ENCODE measurements at places on chromosomes 16 and 17. TPM values are rescaled to one million over a fixed set of nuclear protein-coding genes. Genes with fewer than 3 reads are reported as not detected.
A peak's percentile ranks its signal among the peaks of the same experiment; 100 is the strongest.

DNA sequence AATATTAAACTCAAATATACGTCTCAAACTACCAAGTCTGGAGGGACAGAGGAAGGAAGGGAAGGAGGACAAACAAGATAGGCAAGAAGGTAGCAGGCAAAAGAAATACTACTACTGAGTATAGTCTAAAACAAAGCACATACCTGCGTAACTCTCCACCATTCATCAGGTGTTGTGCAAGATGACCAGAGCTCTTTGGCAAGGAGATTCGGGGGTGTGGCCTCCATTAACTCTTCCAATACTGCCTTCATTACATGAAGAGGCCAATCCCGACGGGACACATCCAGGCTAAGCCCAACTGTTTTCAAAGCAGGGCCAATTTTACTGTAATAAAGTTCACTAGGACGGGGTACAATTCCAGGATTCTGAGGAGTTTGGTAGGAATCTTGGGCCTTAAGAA, 38.2 kb upstream of the ARL6IP1 start:
- DNase-seq, result no peak

The TNS4 gene
- total RNA-seq, result not detected

The EVPLL gene
- not detected for total RNA-seq

The CIBAR2 gene
- total RNA-seq, result 0.41 TPM

DNA sequence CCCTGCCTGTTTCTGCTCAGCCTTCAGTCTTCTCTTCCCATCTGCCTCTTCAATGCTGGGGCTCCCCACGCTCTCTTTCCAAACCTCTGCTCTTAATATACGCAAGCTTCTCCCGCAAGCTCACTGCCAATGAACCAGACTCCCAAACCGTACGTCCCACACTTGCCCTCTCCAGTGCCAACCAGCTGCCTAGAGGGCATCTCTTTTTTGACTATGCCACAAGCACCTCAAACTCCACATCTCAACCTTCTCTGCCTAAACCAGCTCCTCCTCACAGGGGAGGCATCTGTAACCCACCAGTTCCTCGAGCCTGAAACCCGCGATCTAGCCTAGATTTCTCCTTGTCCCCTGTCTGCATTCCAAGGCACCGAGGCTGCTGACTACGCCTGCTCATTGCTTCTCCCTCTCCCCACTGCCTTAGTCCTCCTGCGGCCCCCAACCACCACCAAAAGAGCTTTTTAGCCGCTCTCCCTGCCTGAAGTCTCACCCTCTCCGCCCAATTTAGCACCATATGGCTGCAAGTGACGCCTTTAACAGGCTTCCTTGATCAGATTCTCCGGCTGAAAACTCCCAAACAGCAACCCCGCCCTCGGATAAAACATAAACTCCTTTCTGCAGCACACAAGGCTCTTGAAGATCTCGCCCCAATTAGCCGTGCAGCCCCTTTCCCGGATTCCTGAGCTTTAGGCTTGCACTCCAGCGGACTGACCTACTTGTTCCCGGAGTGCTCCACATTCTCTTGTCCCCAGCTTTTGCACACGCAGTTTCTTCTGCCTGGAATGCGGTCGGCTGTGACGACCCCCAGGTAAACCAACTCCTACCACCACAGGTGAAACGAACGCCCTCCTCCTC, 1.5 kb downstream of the GGA2 start:
- no peak for DNase-seq

DNA sequence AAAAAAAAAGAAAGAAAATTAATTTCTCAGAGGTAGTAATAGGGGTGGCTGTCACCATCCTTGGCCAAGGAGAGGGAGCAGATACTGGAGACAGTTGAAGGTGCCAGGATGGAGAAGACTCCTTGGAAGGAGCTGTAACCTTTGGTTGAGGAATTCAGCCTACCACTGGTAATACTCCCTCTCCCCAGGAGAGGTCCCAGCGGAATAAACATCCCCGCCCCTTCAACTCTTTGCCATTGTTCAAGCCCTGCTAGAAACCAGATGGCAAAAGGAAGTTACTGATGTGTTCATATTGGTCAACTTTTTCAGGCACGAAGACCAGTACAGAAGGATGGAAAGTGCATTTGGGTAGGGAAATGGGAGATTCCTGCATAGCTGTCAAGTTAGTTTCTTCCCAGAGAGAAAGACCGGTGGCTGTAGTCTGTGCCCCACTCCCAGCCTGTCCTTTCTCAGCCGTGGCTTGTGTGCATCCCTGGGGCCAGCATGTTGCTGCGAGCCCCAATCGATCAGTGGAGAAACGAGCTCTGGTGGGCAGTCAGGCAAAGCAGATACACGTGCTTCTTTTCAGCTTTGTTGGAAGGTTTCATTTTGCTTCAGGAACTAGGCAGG, 612.1 kb downstream of the MAF start:
- no peak for DNase-seq

DNA sequence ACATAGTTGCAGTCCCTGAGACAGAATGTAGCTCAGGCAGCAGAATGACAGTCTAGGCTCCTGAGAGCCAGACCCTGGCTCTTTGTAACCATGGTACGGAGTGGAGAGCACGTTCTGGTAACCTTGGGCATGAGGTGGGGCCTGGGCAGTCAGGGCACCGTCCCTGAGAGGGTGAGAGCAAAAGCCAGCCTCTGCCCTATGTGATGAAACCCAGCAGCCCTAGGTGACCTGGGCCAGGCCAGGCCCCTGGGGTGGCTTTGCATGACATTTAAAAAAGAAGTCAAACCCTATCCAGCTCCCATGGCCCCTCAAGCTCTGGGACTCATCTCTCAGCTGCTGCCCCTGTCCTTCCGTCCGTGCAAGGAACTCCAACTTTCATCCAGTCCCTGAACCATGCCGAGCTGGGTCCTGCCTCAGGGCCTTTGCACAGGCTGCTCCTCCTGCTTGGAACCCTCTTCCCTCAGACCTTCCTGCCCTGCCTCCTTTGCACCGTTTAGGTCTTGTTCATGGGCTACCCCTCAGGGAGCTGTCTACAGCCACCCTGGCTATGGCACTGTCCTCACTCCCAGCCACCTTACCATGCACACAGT, 188.6 kb downstream of the NTN1 start:
- no peak for DNase-seq

The RRAD gene
- total RNA-seq, result 2.4 TPM

The SCN4A gene
- total RNA-seq, result not detected

- no peak for DNase-seq
Measured at GRCh38 chr16:22316411-22316811, 19.2 kb downstream of the POLR3E start.

GRCh38 chr16:87959391-87959990, 8.3 kb downstream of the BANP start:
- DNase-seq, result no peak

The OR1F1 gene
- 0.41 TPM for total RNA-seq

- no peak for DNase-seq
Measured at GRCh38 chr16:47470211-47470610, 9.1 kb downstream of the PHKB start.

GRCh38 chr17:31318298-31318801, 3.1 kb downstream of the EVI2A start:
- no peak for DNase-seq

The INTS2 gene
- 26.5 TPM for total RNA-seq

The C17orf78 gene
- not detected for total RNA-seq

DNA sequence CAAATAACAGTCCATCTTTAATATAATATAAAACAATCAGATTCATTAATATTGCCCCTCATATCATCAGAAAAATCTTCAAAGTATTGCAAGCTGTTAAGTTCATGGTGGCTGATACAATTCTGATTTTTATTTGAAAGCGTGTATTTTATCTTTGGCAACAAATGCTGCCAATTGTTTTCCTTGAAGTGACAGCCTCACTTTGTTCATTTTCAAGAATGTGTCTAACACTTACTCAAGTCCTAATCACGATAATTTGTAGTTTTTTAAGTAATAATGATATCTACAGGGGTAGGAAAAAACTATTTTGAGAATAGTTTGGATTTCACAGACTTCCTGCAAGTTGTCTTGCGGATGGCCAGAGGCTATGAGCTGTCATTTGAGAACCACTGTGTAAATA, 75.8 kb downstream of the HS3ST3B1 start:
- no peak for DNase-seq

GRCh38 chr16:74468807-74469525, 47.7 kb upstream of the CLEC18B start:
- no peak for DNase-seq

DNA sequence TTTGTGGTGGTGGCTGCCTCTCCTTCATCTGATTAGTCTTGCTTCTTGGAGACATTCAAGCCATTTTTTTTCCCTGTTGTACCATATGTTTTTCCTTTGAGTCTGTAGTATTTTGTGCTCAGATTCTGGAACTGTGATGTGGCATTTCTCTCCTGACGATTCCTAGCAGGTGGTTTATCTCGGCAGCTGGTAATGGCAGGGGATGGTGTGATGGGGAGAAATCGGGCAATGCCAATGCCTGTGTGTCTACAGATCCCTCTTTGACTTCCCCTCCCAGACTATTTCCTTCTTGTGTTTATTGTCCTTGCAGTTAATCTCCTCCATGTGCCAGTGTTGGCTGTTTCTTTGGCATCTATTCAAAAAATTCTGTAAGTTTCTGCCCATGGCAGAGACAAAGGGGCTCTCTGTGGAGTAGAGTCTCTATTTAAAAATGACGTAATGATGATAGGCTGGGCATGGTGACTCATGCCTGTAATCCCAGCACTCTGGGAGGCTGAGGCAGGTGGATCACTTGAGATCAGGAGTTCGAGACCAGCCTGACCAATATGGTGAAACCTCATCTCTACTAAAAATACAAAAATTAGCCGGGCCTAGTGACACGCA, 90.2 kb upstream of the ERCC4 start:
- no peak for DNase-seq

DNA sequence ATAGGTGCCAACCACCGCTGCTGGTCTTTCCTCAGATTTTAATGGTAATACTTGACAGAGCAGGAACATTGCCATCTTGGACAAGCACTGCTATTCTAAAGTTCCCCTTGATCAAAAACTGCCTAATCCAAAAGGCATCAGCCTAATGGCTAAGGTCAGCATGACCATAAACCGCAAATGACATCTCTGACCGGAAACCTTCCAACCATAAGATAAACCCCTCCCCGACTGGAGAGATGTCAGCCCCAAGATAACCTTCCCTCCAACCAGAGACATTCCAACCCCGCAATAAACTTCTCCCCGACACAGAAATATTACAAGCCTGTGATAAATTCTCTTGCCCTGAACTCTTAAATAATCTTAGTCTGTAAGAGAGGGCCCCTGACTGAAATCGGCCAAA, 7.4 kb upstream of the DHX40 start:
- no peak for DNase-seq

GRCh38 chr16:76081967-76082366, 195.2 kb upstream of the CNTNAP4 start:
- no peak for DNase-seq

- DNase-seq, result no peak
Measured at GRCh38 chr16:19940195-19940594, 55.5 kb upstream of the GPRC5B start.

DNA sequence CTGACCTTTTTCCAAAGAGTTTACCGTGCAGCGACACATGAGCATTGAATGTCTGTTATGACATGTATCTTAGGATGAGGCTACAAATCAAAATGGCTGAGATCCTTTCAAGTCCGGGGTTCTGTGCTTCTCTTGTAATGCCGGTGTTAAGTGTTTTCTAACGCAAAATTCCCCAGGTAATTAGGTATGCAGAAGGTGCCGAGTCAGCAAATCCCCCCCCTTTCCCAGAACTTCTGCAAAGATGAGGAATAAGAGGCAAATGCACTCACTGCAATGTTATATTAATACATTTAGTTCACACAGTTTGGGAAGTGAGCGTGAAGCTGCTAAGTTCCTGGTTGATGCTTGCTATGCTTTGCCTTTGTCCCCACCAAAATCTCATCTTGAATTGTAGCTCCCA, 36.3 kb upstream of the MLYCD start:
- no peak for DNase-seq

- no peak for DNase-seq
Measured at GRCh38 chr17:19762515-19762961, 14.4 kb upstream of the ALDH3A1 start.

GRCh38 chr17:74790161-74791058, 14.3 kb upstream of the NAT9 start:
- no peak for DNase-seq

- DNase-seq, result no peak
Measured at GRCh38 chr17:38746004-38746848, 1.9 kb downstream of the PCGF2 start.

The ABCC11 gene
- total RNA-seq, result 0.41 TPM

GRCh38 chr17:11825572-11826209, 171.6 kb downstream of the ZNF18 start:
- no peak for DNase-seq

DNA sequence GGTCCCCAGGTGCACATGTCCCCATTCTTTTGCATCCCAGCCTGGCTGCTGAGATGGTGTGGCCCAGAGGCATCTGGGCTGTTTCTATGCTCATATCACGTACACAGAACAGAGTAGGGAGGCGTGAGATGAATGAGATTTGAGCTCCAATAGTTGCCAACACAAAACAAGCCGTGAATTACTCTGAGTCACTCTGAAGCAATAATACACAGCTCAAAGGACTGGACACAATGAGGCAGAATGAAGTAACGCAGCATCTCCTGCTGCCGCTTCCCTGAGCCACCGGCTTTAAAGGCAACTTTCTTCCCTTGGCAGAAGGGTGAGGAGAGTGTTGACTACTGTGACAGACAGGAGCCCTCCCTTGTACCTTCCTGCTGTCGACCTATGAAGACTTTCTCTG, 33.9 kb upstream of the CLEC18B start:
- DNase-seq, result no peak

GRCh38 chr17:69254187-69254586, 25.6 kb upstream of the ABCA10 start:
- DNase-seq, result no peak

- DNase-seq, result no peak
Measured at GRCh38 chr17:34386343-34386696, 23.3 kb upstream of the CCL1 start.

DNA sequence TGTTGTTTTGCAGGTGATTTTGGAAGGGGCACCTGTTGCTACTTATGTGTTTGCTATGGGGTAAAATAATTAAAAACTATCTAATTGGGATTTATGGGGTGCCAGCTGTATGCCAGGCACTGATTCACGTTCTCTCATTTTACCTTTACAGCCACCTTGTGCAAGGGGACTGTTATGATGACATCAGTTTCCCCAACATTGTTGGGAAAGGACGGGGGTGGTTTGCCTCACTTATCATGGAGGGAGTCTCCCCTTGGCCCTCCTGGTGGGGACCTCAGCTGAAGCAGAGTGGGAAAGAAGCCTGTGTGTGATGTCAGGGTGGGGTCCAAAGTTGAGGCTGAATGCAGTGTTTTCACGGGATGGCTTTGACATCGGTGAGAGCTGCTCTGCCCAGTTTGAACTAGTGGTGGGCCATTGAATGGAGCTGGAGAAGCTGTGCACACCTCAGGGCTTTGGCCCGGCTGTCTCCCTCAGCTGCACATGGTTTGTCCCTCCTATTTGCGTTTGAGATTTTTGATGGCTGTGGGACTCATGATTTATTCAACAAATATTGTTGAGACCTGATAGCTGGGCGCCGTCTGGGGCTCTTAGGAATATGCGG, 36.1 kb downstream of the CMIP start:
- DNase-seq, result no peak

- peak; percentile 90 for DNase-seq
Measured at GRCh38 chr16:89720813-89721545, at the start of the genes VPS9D1 and ZNF276. TSS of gene VPS9D1 (minus strand) at chr16:89720898. CDS start at chr16:89720861, 37 bp downstream. TSS of gene ZNF276 (plus strand) at chr16:89721537. CDS start at chr16:89721641, 104 bp downstream.

- no peak for DNase-seq
Measured at GRCh38 chr17:60095381-60095780, 16.7 kb upstream of the HEATR6 start.

- no peak for DNase-seq
Measured at GRCh38 chr16:88904676-88905365, 38.4 kb upstream of the PABPN1L start.
